NCI-H1436 treated with DMSO at 0.1 percent for 48 hours (cell line): ENCODE measurements at places on chromosomes 6 and 20.

DNA sequence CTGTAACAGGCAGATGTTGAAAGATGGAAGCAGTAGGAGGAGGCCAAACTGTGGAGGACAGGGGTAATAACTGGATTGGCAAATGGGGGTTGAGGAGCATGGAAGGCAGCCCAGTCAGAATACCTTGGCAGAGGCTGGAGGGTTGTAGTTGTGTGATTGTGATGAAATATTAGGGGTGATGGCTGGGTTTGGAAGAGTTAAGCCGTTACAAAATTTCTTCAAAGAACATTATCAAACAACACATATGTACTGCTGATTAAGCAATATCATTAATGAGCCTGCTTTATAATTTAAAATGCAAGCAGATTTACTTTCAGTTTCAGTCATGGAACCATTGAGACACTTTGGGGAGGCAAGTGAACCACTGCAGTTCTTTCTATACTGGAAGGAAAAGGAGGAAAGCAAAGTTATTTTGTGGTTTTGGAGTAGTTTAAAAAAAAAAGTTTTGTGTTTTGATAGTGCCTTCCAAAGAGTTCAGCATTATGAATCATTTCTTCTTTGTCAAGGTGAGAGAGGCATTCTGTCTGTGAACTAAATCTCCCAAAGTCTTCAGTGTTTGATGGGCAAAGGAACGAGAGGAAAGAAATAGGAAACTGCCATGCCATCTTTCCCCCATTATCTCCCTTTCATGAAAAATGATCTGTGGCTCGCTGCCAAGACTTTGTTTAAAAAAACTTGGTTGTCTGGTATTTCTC lies 20.7 kb downstream of the FOXO3 start:
- no peak for DNase-seq

DNA sequence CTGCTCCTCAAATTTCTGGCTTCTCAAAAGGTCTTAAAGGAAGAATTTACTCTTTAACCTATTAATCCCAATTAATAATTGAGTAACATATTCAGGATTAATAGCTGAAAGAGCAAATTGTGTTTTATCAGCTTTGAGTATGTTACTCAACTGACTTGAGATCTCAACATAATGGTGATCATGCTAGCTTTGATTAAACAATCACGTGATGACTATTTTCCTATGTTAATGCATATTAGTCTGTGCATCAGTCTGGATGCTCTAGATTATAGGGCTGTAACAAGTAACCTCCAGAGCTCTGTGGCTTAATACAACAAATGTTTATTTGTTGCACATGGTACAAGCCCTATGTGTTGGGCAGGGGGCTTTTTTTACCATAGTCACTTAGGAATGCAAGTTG lies 313.4 kb upstream of the BTBD3 start:
- no peak for DNase-seq

DNA sequence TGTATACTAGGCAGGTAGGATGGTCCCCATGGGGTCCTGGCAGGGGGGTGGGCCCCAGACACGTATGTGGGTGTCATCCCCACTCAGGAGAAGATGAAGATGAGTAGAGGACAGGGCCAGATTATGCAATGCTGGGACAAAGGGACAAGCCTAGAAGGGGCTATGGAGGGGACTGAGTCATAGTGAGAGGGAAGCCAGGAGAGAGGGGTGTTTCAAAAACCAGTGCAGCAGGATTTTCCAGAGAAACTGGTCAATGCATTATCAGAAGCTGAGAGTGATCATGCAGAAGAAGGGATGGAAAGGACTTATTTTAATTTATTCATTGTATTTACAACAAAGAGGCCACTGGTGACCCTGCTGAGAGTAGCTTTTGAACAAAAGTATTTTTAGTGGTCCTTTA lies 74.0 kb downstream of the PPP1R3G start:
- DNase-seq, result no peak

DNA sequence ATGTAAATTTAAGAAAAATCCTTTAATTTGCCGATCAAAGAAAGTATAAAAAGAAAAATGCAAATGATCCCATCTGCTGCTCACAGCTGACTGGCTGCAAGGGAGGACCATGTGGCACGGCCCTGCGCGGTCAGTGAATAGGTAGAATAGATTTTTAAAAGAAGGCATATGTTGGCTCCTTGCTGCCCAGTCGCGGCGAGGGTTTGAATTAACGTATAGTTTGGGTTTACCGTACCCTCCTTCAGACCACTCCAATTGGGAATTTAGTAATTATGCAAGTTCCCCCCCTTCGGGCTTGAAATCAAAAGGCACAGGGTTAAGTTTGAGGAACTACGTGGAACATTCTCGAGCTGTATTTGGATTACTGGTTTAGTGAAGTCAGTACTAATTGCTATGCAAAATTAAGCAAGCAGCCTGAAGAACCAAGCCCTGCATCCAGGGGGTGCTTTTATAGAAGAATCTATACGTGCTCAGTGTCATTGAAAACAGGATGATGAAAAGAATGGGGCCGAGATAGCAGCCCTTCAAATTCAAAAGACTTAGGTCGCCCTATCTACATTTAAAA lies 1.1 kb upstream of the BEND3 start:
- peak; percentile 27 for DNase-seq

DNA sequence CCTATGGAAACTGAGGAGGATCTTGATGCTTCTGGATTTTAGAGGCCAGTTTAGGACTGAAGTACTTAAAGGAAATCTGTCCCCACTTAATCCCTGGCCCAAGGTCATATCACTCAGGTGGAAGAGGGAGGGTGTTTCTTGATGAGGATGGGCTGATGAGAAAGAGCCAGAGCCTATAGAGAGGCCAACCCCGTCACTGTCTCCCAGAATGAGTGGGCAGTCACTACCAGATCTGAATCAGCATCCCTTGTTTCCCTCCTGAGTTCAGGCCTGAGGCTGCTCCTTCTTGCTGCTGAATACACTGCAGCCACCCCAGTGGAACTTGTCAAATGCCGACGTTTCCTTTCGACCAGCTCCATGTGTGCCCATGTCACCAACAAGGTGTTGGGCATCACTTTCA lies 14.8 kb downstream of the ARMC12 start:
- no peak for DNase-seq

- no peak for DNase-seq
Measured at GRCh38 chr6:3819161-3820110, 29.7 kb upstream of the FAM50B start.

GRCh38 chr6:35596448-35597442 lies 84.0 kb upstream of the TULP1 start:
- DNase-seq, result no peak

GRCh38 chr6:142328070-142328469 lies 26.3 kb downstream of the ADGRG6 start:
- no peak for DNase-seq

DNA sequence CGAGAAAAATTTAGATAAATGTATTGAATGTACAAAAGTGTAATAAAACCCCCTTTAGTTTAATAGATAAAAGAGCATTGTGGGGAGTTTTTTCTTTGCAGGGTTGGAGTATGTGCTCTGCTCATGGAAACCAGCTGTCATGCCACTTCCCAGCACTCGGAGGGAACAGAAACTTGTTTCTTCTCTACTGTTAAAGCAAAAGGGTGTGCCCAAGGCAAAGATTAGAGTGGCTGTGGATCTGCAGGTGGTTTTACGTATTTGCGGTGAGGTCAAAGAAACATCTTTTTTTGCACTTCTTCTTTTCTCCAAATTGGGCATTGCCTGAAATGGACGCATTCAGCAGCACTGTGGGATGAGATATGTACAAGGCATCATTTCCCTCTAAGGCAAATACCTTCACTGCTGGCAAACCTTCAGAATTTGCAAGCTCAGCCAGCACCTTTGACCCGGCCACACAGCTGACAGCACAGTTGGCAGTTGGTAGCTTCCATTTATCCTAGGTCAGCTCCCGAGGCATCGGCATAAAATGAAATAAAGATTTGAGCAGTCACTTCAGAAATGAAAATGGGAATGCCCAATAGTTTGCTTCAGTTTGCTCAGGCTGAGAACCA lies 178.4 kb upstream of the EYA4 start:
- no peak for DNase-seq

GRCh38 chr6:47144306-47144705 lies 102.2 kb upstream of the ADGRF1 start:
- no peak for DNase-seq

GRCh38 chr6:34484899-34485298 lies 19.0 kb downstream of the PACSIN1 start:
- no peak for DNase-seq

DNA sequence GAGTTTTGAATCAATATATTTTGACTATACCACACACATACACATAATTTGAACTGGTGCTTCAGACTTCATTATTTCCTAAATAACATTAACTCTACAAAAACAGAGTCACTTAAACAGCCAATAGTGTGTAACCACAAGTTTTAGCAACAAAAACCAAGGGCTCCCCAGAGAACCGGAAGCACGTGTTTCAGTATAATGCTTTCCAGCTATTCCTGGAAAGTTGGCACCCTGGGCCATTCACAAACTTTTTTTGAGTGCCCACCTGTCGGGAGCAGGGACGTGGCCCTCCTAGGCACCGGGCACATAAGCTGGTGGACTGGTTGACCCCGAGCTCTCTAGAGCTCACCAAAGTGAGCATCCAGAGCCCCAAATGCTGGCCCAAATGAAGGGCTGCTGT lies 1.9 kb upstream of the SLC35D3 start:
- no peak for DNase-seq

DNA sequence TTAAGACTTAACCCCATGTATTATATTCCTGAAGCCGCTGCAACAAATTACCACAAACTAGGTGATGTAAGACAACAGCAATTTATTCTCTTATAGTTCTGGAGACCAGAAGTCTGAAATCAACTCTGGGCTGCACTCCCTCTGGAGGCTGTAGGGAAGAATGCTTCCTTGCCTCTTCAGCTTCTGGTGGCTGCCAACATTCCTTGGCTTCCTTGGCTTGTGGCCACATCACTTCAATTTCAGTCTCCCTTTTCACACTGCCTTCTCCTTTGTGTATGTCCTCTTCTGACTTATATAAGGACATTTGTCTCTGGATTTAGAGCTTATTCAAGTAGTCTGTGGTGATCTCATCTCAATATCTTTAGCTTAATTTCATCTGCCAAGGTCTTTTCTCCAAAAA lies 141.6 kb downstream of the DHX35 start:
- no peak for DNase-seq

- no peak for DNase-seq
Measured at GRCh38 chr6:105594821-105595220, 191.9 kb upstream of the PREP start.

GRCh38 chr20:61896058-61896961 lies 169.4 kb downstream of the TAF4 start:
- no peak for DNase-seq

GRCh38 chr6:14130435-14131075 lies 13.0 kb downstream of the CD83 start:
- no peak for DNase-seq

DNA sequence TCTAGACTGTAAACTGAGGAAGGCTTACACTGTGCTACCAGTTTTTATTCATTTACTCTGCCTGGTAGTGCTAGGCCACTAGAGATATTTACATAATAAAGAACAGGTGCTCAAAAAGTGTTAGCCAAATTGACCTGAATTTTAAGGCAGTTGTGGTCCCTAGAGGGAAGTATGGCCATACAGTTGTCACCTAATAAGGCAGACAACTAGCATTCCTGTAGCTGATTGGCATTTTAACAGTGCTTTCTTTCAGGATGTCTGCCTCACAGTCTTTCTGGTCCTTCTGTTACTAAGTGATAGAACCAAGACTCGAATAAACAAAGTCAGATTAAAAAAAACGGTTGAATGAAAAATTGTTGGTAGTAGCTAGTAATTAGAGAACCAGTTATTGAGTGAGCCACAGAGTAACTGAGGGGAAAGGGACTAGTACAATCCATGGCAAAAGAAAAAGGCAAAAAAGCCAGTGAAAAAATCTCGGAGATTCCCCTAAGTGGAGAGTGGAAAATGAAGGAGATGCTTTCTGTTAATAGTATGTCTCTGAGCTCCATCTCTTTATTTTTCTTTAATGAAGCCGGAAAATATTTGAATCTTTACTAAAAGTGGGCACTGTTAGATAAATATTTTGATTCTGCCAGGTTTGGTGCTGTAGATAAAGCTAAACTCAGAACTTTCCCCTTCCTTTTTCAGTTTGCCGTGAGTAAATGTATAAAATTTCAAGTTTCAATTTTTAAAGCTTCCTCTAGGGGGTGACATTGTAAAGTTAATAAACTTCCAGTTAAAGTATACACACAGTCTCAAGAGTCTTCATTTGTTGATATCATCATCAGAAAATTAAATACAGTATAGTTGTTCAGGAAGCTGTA lies 9.1 kb downstream of the VTA1 start:
- DNase-seq, result no peak

GRCh38 chr20:63265891-63266515 lies 6.6 kb upstream of the ARFGAP1 start:
- DNase-seq, result no peak

- DNase-seq, result no peak
Measured at GRCh38 chr6:158776737-158777136, 42.4 kb downstream of the EZR start.

DNA sequence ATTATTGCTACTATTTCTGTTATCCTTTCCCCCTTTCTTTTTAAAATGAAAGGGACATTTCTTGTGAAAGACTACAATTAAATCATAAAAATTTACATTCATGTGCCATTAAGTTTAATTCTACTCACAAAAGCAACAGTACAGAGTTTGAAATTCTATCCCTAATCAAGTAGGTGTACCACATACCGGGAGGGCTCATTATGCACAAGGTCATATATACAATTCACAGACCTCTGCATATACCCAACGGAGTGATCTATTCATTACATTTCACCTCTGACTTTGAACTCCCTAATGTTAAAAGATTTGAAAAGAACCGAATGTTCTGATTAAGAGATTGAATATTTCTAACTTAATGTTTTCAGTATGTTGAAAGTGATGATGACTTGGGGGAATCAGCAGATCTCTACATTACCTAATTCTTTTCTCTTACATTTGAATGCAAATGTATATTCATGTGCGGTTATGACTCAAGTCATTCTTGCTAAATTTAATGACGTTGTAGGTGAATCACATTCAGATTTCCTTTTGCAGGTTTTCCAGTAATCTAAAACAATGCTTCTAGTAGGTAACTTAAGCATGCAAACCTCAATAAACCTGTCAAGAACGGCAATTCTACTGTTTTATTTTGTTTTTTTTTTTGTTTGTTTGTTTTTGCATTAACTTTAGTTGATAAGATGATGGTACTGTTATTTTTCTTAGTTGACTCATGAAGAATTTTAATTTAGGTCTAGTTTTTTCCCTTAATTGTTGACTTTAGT lies 7.3 kb downstream of the EYA4 start:
- no peak for DNase-seq

- no peak for DNase-seq
Measured at GRCh38 chr20:34621383-34622367, 55.2 kb downstream of the PIGU start.

DNA sequence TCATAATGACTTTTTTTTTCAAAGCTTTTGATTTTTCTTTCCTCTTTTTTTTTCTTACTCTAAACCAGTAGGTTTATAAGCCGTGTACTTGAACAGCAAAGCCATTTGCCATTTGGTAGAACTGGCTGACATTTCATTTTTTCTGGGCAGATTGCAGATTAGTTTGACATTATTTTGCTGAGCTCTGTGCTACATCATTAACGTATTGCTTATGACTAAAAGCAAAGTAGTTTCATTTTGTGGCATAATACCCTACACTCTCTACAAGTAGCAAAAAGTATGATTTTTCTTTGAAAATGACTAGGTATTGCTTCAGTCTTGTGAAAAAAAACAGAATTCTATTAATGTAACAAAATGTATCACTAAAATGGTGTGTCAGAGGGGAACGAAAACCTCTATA lies 141.3 kb downstream of the GRIK2 start:
- DNase-seq, result no peak

GRCh38 chr6:54191461-54191860 lies 80.2 kb downstream of the MLIP start:
- no peak for DNase-seq
